ENCODE measurements at places on chromosomes 1 and 21.
A peak's percentile ranks its signal among the peaks of the same experiment; 100 is the strongest.

- DNase-seq = no peak
These were observed 3.2 kb downstream of the ZFYVE9 start for GRCh38 chr1:52145137-52145536.

GRCh38 chr1:25544243-25544764 lies 898 bp downstream of the LDLRAP1 start:
- no peak for DNase-seq

GRCh38 chr1:199029401-199029800 lies 390.6 kb downstream of the PTPRC start:
- no peak for DNase-seq

GRCh38 chr1:213539464-213539863 lies 448.3 kb upstream of the PROX1 start:
- DNase-seq = no peak

DNA sequence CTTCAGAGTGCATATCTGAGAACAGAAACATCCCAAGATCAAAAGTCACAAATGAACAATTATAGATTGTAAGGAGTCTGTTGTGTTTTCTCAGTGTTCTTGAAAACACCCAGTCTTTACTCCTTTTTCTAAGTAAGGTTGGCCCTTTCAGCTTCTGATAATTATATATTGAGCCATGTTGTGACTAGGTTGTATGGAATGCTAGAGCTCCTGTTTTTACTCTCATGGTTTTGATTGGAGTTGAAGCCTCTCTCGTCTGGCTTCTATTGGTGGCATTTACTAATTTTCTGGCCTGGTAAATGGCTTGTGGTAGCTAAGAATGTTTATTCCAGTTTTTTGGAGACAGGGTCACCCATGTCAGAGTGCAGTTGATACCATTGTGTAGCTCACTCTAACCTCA lies 84.7 kb downstream of the NDUFS5 start:
- no peak for DNase-seq

DNA sequence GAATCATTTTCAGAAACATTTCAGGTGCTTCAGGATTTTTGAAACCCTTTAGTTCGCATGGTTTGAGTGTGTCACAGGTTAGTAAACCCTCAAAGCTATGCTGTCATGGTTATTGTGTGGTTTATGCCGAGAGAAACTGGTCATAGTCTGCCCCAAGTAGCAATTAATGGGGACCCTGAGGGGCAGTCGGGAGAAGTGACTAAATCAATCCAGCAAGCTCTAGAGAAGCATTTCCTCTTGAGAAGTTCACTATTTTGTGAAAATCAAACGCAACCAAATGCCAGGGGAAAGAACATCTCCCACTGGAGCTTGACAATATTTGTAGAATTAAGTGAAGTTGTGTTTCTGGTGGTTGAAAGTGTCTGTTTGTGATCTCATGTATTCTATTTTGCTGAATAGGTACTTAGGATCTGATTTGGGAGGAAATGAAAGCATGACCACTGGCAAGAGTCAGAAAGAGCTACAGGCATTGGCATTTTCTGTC lies 63.0 kb upstream of the BACH1 start:
- DNase-seq = no peak

DNA sequence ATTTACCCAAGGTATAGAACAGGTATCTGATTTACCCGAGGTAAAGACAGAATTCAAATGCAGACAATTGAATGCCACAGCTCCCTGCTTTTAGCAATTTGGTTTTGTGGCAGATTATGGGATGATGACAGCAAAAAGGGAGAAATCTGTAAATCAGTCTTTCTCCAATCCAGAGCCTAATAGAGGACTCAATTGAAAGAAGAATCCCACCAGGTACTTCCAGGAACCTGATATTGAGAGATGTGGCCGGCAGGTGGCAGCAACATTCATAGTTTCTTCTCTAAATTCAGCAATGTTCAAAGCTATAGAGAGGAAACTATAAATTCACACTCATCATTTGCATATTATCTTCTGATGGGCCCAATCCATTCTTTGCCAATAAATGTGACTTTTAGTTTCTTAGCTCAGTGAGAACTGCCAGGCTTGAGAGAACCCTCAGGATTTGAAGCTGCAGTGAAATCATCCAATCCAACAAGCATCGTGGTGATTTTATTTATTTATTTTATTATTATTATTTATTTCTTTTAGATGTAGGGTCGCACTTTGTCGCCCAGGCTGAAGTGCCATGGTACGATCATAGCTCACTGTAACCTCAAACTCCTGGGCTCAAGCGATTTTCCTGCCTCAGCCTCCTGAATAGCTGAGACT lies 9.8 kb upstream of the PHACTR4 start:
- DNase-seq = peak; percentile 38

DNA sequence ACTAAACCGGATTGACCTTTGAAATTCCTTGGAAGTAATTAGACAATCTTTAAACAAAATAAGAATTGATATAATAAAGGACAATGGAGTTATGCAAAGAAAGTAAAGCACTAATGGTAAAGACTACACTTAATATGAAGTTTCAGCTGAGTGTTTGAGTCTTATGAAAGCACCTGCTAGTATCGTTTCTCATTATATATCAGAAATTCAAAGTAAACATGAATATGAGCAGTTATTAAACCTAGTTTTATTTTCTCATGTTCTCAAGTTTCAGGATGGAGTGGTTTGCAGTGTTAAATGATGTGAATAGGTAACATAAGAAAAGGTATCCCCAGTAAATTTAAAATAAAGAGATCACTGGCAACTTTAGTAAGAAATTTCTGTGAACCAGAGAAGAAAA lies 188.6 kb downstream of the ZP4 start:
- no peak for DNase-seq

GRCh38 chr1:9784508-9785133 lies 39.1 kb downstream of the CLSTN1 start:
- peak; percentile 22 for DNase-seq

DNA sequence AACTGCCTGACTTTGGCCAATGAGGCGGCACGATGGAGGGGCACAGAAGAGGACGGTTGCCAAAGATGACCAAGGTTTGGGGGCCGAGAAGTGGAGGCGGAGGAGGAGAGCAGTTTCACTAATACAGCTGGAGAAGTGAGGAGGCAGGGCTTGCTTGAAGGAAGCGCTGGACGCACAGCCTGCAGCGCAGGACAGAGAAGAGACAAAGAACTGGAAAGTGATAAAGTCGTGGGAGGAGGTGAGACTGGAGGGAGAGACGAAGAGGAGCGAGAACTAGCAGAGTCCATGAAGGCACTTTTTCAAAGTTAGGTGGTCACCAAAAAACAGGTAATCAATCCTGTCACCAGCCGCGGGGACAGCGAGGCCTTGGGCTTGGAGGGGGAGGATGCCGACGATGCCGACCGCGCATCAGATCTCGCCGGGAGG lies 771 bp downstream of the PACC1 start:
- DNase-seq = no peak

DNA sequence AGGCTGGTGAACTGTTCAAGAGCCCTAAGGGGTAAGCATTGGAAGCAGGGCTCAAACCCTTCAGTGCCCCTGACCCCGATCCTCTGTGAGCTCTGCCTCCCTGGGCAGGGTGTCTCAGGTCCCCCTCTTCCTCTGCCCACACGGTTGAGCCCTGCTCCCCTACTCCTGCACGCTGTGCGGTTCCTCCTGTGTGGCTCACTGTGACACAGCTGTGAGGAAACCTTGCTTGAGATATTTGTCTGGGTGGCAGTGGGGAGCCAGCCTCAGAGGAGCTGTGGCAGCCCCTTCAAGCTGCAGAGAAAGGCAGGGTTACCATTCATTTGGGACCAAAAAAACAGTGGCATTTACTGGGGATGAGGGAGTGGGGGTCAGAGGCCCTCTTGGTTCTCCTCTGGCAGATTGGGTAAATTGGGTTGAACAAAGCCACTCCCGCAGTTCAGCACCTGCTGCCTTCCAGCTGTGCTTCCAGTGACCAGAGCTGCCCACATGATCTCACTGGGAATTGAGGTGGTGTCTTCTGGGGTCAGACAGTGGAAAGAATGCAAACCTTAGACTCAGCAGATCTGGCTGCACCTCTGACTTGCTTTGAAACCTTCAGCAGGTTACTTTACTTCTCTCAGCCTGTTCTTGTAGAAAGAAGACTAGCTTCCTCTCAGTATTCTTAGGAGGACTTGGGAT lies 60.6 kb upstream of the CD1D start:
- no peak for DNase-seq
